ENCODE measurements at places on chromosomes 11 and 22. TPM values are rescaled to one million over a fixed set of nuclear protein-coding genes. Genes with fewer than 3 reads are reported as not detected.

The C11orf24 gene
- total RNA-seq, result 50.1 TPM

The MISFA gene
- 2.0 TPM for total RNA-seq

The GRM5 gene
- not detected for total RNA-seq

The CYTH4 gene
- total RNA-seq, result 0.82 TPM

The OR8H2 gene
- not detected for total RNA-seq

The SLC22A12 gene
- total RNA-seq, result not detected

The CBLIF gene
- not detected for total RNA-seq

The FAM181B gene
- 0.05 TPM for total RNA-seq

The VPREB1 gene
- not detected for total RNA-seq

The GLYATL1 gene
- not detected for total RNA-seq

The OR51D1 gene
- total RNA-seq, result not detected

The F2 gene
- total RNA-seq, result 2.1 TPM

The GANAB gene
- total RNA-seq, result 269 TPM

The LDHAL6A gene
- total RNA-seq, result not detected

The SERHL2 gene
- total RNA-seq, result 0.12 TPM

The FXYD2 gene
- total RNA-seq, result 16.9 TPM

The CECR2 gene
- total RNA-seq, result 0.12 TPM

The OR10G7 gene
- total RNA-seq, result not detected

The YIF1A gene
- total RNA-seq, result 120 TPM

Measured in A549 treated with CpdA at 1 μM for 4 hours (cell line).